Stimulated activated CD8-positive, alpha-beta memory T cell treated with anti-CD3 and anti-CD28 coated beads, Interleukin-7, amount 100 ng/mL, for 4 hours (primary cell): ENCODE measurements at places on chromosomes 5 and 9.

GRCh38 chr5:56845277-56845676, 29.9 kb downstream of the MAP3K1 start:
- no peak for DNase-seq

- no peak for DNase-seq
Measured at GRCh38 chr9:84817038-84817437, 147.5 kb downstream of the NTRK2 start.

DNA sequence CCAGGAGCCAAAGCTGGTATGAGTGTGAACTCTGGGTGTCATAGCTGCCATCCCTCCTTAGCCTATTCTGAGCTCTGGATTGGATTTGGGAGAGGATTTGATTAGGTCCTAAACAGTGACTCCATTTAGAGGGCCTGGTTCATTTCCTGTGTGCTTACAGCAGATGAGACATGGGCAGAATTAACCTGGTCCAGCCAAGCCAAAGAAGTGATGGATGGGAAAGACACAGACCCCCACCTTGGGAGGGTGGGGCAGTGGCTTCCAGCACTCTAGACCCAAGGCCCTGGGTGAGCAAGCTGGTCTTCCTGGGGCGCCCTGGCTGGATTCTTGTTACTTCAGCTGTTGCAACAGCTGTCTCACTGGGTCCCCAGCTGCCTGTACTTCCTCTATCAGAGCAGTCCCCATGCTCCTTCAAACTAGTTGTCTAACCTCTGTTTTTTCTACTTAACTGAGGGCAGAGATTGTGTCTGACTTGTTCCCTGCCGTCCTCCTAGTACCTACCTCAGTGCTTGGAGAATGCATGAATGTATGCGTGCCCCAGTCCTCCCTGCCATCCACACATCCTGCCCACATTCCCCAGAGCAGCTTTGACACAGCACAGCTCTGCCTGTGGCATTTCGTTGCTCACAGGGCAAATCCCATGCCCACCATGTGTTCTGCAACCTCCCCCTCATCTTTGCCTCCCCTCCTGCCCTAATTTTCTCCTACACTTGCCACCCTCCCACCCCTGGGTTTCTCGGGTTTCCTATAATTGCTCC, 115.9 kb downstream of the RGS3 start:
- no peak for DNase-seq

- DNase-seq, result no peak
Measured at GRCh38 chr5:153619771-153620170, 129.3 kb downstream of the GRIA1 start.

DNA sequence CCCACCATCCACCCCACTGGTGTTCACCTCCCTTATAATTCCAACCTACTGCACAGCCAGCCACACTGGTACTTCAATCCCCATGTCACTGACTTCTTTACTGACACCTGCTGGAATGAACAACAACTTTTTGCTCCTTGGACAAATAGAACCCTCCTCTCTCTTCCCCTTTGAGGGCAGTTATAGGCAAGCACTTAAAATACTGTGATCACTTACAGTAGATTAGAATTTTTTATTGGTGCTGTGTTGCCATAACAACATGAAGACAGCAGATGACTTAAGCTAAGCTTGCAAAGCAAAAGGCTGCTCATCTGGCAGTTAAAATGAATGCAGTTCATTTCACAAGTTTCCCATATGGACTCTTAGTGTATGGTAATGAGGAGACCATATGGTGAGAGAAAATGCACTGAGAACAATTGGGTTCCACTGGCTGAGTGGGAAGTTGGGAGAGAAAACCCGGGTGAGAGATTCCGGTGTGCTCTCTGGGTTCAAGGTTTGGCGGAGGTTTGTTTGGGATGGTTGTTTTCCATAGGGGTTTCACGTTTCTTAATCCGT, 374.3 kb downstream of the EBF1 start:
- DNase-seq, result no peak

DNA sequence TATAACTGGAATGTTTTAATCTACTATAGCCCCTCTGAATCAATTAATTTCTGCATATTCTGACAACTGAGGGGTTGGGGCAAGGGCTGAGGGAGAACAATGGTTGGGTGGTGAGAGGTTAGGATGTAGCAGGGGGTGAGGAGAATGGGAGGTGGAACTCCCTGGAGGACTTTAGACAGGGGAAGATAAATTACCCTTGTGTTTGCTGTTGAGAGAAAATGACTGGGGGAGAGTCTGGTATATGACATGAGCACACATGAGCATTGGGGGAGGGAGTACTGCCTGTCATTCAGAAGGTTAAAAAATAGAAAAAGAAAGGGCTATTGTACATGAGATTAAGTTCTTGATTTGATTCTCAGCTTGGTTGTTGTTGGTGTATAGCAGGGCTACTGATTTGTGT, 37.2 kb upstream of the PAPPA start:
- no peak for DNase-seq
